ENCODE measurements at places on chromosomes 6 and 20. TPM values are rescaled to one million over a fixed set of nuclear protein-coding genes. Genes with fewer than 3 reads are reported as not detected.

The GINS1 gene
- total RNA-seq: 28.0 TPM

The RIPOR2 gene
- 240 TPM for total RNA-seq

The SMPD2 gene
- 16.9 TPM for total RNA-seq

The OR2H1 gene
- total RNA-seq: not detected

The CCN5 gene
- total RNA-seq: not detected

The PI16 gene
- 7.3 TPM for total RNA-seq

The HLA-DOA gene
- total RNA-seq: 4.1 TPM

The HTR1E gene
- total RNA-seq: not detected

The LY86 gene
- 1.7 TPM for total RNA-seq

The OOEP gene
- 0.68 TPM for total RNA-seq

The ENPP3 gene
- total RNA-seq: 0.38 TPM

The HLA-DPA1 gene
- total RNA-seq: 173 TPM

The TMEM244 gene
- total RNA-seq: not detected

The SCUBE3 gene
- not detected for total RNA-seq

The TSPYL4 gene
- total RNA-seq: 16.9 TPM

The SMPDL3A gene
- total RNA-seq: 0.13 TPM

The MRPL14 gene
- total RNA-seq: 39.0 TPM

The EYA2 gene
- total RNA-seq: 0.28 TPM
